Pancreas (tissue), 10 donors: ENCODE measurements at places on chromosomes 12 and 14.
A peak's percentile ranks its signal among the peaks of the same experiment; 100 is the strongest.

GRCh38 chr14:33602396-33602795 lies 348.5 kb downstream of the EGLN3 start:
- no peak for DNase-seq

- DNase-seq, result no peak
Observed at GRCh38 chr14:77347751-77348150, 26.9 kb downstream of the GSTZ1 start.

DNA sequence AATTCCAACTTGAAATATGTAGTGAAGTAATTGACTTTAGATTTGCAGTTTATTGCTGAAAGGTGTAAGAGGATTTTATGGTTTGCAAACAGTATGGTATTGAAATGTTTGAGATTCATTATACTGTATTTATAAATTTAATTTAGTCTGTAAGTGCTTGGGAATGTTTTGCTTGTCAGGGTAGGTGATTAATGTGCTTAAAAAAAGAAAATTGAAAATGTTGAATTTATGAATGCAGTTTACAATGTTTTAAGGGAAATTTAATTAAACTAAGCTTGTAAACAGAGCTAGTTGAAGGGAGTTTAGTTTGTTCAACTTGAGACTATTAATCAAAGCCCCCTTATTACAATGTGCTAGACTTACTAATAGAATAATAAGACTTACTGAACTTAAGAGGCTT lies 18.0 kb upstream of the CRY1 start:
- DNase-seq, result no peak

- no peak for DNase-seq
Observed at GRCh38 chr14:59277659-59278058, 89.2 kb downstream of the DAAM1 start.

GRCh38 chr14:39169541-39169900 lies 612 bp downstream of the TRAPPC6B start:
- no peak for DNase-seq

GRCh38 chr12:27824126-27824842 lies 44.2 kb upstream of the MANSC4 start:
- DNase-seq, result no peak

DNA sequence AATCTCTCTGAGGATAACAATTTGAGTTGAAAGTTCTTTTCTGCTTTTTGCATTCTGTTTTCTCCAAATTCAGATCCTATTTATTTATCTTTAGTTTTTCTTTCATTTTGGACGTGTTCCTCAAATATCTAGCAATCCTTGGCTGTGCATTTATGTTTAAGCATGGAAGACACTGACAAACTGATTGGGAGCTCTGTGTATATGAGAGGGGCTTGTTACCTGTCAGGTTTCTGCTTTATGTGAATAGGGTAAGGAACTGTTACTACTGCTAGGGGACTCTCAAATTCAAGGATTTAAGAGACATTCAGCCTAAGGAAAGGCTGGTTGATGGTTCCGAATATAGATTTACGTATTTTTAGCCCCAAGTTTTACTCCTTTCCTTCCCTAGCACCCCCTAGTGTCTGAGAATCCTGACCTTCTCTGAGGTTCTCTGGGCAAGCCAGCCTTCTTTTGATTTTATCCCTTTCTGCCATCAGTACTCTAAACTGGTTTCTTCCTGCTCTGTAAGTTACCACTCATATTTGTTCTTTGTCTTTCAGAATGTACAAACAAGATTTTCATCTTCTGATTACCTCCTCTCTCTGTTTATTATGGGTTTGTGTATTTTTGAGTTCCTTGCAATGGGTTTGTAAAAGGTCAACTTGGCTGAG lies 30.5 kb downstream of the YLPM1 start:
- no peak for DNase-seq

DNA sequence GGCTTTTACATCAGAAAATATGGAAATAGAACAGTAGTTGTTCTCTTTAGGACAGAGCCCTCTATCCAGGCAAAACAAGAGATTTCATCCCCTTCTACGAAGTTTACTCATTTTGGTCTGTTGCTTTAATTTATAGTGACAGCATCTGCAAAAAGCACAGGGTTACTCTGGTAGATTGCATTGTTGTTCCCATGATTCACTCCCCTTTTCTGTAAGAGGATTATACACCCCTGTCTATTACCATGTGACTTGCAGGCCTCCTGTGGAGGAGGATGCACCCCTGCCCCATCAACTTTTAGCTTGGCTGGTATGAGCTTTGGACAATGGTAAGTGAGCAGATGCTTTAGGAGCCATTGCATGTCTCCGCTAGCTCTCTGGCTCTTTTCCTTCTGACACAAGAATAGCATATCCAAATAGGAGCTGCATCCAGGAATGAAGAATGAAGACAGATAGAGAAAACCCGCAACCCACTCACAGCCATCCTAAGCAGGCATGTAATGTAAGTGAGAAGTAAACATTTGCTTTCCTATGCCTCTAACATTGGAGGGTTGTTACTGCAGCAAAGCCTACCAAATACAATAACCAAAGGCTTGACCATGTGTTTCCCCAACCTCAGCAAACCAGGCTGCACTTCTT lies 304.2 kb downstream of the AKAP6 start:
- DNase-seq, result no peak

DNA sequence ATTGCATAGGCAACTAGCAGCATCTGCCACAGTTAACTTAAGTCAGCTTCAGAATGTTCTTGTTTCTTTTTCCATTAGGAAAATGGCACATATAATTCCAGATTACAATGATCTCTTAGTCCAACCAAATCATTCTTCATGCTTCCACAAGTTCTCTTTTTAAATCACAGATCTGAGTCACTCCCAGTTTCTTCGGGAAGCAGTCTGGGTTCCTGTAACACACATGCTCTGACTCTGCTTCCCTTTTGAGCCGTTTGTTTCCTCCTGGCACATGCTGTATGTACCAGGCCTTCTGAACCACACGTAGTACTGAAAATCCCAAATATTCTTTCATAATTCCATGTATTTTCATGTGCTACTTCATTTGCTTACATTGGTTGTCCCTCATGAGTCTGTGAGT lies 388.8 kb upstream of the PDE3A start:
- DNase-seq, result no peak

- DNase-seq, result no peak
Observed at GRCh38 chr14:55715889-55716288, 135.9 kb downstream of the KTN1 start.

GRCh38 chr12:66929121-66929520 lies 250.2 kb upstream of the GRIP1 start:
- DNase-seq, result no peak

- DNase-seq, result no peak
Observed at GRCh38 chr12:52202361-52203078, 10.7 kb upstream of the KRT80 start.

GRCh38 chr14:64255756-64256155 lies 38.4 kb downstream of the ESR2 start:
- DNase-seq, result no peak

- no peak for DNase-seq
Observed at GRCh38 chr12:12586879-12587675, 24.4 kb upstream of the DUSP16 start.

- DNase-seq, result no peak
Observed at GRCh38 chr14:98133806-98134205, 1138.2 kb downstream of the BCL11B start.

GRCh38 chr14:65731933-65732506 lies 319.5 kb downstream of the FUT8 start:
- DNase-seq, result no peak

DNA sequence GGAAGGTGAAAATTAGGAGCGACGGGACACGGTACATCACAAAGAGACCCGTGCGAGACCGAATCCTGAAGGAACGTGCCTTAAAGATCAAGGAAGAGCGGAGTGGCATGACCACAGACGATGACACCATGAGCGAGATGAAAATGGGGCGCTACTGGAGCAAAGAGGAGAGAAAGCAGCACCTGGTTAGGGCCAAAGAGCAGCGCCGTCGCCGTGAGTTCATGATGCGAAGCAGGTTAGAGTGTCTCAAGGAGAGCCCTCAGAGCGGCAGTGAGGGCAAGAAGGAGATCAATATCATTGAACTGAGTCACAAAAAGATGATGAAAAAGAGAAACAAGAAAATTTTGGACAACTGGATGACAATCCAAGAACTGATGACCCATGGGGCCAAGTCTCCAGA lies 385.3 kb downstream of the PDZRN4 start:
- DNase-seq, result peak; percentile 20

GRCh38 chr14:32202998-32203882 lies at the start of gene RNU6-8:
RNU6-8 (minus strand) TSS chr14:32203269.
- peak; percentile 91 for DNase-seq

- no peak for DNase-seq
Observed at GRCh38 chr12:96409731-96410130, 9.5 kb upstream of the CDK17 start.
